ENCODE measurements at places on chromosomes 5 and 9. TPM values are rescaled to one million over a fixed set of nuclear protein-coding genes. Genes with fewer than 3 reads are reported as not detected.

MZB1 gene
- total RNA-seq = 90.8 TPM

NPM1 gene
- 592 TPM for total RNA-seq

DPYSL3 gene
- total RNA-seq = 45.2 TPM

CCT5 gene
- total RNA-seq = 242 TPM

FBP1 gene
- total RNA-seq = 0.54 TPM

IFNA2 gene
- not detected for total RNA-seq

TRAPPC13 gene
- 5.1 TPM for total RNA-seq

IL4 gene
- not detected for total RNA-seq

ADAMTS13 gene
- 1.6 TPM for total RNA-seq

PCDHGB3 gene
- 3.5 TPM for total RNA-seq

DMRT3 gene
- under 0.01 TPM for total RNA-seq

All from hematopoietic multipotent progenitor cell (in vitro differentiated cells).